ENCODE measurements at places on chromosomes 3 and 15. TPM values are rescaled to one million over a fixed set of nuclear protein-coding genes. Genes with fewer than 3 reads are reported as not detected.

GRCh38 chr15:72599855-72600464 lies 54.5 kb upstream of the GOLGA6B start:
- no peak overlapping the region for H3K4me3 ChIP-seq
- peak; percentile 64 for DNase-seq
- no peak overlapping the region for H3K27ac ChIP-seq
- peaks cover 19% of the 10 kb centered on the region for H3K36me3 ChIP-seq
- H3K27me3 ChIP-seq: no peaks in the 10 kb centered on the region

GRCh38 chr15:85452436-85452835 lies 72.0 kb downstream of the AKAP13 start:
- DNase-seq: no peak
- H3K4me1 ChIP-seq: peaks cover 17% of the 10 kb centered on the region
- peaks cover 18% of the 10 kb centered on the region for H3K36me3 ChIP-seq
- no peak overlapping the region for H3K4me3 ChIP-seq

DNA sequence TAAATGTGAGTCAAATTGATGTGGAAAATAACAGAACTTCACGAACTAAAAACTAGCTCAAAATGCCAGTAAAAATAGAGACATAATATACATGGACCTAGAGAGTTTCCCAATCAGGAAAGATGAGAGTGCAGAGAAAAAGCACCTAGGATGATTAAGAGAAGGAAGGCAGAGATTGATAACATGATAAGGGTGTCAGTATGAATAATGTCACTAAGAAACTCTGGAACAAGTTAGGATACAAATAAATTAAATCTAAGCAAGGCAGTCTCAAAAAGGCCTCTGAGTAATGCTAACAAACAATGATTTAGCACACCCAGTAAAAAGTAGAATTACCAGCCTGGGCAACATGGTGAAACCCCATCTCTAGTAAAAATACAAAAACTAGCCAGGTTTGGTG lies 304.7 kb upstream of the DPPA4 start:
- H3K4me3 ChIP-seq: no peak overlapping the region
- H3K27me3 ChIP-seq: no peaks in the 10 kb centered on the region
- no peak for DNase-seq
- no peak overlapping the region for H3K27ac ChIP-seq

DNA sequence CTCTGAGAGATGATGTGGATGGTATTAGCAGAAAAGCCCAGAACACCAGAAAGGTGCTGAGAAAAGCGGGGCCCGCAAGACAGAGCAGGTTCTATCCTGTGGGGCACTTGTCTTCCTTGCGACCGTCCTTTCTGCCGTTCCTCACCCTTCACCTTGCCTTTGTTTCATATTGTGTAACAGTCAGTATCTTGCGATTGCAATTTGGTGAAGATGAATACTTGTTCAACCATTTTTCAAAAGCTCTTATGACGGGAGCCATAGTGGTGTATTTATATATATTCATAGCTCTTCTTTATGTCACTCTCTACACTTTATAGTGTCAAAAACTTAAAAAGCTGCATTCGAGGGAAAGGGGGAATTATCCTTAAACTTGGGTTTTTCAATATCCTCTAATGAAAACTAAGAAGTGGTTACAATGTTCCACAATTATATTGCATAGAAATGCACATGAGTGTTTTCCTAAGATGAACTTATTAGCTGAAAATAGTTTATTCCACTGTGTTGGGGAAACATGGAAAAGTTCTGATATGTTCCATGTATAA lies 797 bp downstream of the MAP3K13 start:
- no peaks in the 10 kb centered on the region for H3K27me3 ChIP-seq
- peak overlapping the region; percentile 80 for H3K27ac ChIP-seq
- no peaks in the 10 kb centered on the region for H3K36me3 ChIP-seq
- peak; percentile 38 for DNase-seq
- peak overlapping the region; percentile 83 for H3K4me3 ChIP-seq

DNA sequence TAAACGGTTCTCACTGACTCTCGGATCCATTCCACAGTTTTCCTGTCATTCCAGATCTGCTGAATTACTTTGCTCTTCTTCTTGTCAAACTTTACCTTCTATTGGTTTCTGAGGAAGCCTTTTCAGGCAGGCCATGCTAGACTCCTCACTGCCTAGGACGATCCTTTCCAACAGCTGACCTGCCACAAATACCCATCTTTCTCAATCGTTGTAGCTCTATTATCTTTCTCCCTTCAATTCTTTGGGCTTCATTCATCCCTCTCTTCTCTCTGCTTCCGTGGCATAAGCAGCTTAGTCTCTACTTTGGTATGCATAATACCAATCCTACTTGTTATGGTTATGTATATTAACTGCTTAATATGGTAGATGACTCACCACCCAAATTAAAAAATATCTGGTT lies 421.8 kb downstream of the NLGN1 start:
- no peaks in the 10 kb centered on the region for H3K36me3 ChIP-seq
- no peaks in the 10 kb centered on the region for H3K4me1 ChIP-seq
- H3K27ac ChIP-seq: no peak overlapping the region
- no peak for DNase-seq
- H3K27me3 ChIP-seq: no peaks in the 10 kb centered on the region

DNA sequence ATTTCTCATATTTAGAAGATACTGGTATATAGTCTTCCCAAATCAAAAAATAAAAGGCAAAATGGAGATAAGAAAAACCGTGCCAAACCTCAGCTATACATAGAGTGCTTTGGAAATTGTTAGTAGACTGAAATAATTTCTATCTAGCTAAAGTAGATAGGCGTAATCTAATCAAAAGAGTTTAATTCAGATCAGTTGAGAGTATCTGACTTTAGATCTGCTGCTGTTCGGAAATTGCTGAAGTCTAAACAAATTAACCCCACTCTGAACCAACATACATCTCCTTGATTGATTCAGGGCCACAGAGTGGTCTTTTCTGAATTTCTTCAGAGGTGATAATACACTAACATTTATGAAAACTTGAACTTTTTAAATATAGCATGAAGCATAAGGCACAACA lies 40.1 kb downstream of the MAP3K13 start:
- H3K4me3 ChIP-seq: no peak overlapping the region
- H3K36me3 ChIP-seq: no peaks in the 10 kb centered on the region
- H3K27me3 ChIP-seq: no peaks in the 10 kb centered on the region
- DNase-seq: no peak
- H3K4me1 ChIP-seq: no peaks in the 10 kb centered on the region

The FBXO40 gene
- total RNA-seq: not detected

The GABRG3 gene
- not detected for total RNA-seq

The SAXO2 gene
- 3.9 TPM for total RNA-seq

The ZNF80 gene
- not detected for total RNA-seq

The GPX1 gene
- 589 TPM for total RNA-seq
